GM10248 (cell line): ENCODE measurements at places on chromosomes 7 and 10.

DNA sequence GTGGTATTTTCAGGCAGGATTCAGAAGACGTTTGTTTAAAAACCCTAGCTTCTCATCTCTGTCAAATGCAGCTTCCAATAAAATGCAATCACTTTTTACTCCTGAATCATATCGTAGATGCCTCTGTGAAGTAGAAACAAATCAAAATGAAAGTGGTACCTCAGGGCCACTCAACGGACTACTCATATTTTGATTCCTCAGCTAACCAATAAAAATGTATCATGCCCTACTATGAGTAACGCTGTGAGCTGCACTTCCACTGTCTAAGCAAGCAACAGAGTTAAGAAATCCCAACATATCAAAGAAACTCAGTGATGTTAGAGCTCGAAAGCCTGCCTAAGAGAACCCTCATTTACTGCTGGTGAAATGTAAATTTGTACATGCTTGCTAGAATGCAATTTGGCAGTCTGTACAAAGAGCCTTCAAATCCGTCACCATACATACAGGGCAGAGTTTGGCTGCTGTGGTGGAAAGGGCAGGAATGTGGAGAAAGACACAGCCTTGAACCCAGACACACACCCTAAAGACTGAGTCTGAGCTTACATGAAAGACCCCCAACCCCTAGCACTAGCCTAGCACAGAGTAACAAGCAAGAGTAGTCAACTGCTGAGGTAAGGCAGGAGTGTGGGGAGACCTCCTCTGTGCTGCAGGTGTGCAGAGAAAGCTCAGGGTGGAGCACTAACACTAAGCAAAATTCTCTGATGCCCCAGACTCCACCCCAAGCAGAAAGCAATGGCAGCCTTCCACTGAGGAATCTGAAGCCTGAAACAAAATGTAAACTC, 151.5 kb downstream of the ANK3 start:
- DNase-seq = peak; percentile 46

GRCh38 chr7:93014410-93014809, 103.4 kb downstream of the SAMD9 start:
- no peak for DNase-seq

DNA sequence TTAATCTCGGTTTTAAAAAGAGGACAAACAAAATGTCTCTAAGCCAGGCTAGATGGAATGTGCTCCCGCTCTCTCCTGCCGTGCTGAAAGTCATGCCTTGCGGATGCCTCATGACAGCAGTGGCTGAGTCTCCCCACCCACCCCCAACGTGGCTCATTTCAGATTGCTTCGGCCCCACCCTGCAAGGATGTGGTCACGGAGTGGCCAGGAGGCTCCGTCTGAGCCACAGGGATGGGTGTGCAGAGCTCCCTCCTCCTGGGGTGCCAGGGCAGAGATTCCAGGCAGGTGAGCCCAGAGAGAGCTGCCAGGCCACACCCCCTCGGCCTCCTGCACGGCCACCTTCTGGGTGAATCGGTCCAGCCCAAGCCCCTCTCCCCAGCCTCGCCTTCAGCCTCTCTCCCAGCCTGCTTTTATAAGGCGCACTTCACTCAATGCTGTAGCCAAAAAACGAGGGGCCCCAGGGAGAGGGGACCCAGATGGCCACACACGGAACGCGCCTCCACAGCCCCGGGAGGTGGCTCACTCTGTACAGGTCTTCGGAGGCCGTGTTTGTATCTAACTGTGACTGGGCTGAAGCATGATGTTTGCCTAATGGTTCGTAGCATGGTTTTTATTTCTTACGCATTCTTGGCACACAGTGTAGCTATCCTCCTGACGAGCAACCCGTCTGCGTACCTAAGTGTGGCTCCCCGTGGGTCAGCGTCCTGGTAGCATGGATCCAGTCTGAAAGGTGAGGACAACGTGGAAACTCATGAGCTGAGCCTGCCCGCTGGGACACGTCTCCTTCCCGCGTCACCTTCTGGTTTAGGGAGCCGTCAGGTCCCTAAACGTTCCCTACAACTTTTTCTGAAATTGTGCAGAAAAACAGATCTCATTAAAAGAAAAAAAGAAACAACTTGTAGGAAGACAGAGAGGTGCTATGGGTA, 413.8 kb upstream of the FOXK1 start:
- DNase-seq = no peak

DNA sequence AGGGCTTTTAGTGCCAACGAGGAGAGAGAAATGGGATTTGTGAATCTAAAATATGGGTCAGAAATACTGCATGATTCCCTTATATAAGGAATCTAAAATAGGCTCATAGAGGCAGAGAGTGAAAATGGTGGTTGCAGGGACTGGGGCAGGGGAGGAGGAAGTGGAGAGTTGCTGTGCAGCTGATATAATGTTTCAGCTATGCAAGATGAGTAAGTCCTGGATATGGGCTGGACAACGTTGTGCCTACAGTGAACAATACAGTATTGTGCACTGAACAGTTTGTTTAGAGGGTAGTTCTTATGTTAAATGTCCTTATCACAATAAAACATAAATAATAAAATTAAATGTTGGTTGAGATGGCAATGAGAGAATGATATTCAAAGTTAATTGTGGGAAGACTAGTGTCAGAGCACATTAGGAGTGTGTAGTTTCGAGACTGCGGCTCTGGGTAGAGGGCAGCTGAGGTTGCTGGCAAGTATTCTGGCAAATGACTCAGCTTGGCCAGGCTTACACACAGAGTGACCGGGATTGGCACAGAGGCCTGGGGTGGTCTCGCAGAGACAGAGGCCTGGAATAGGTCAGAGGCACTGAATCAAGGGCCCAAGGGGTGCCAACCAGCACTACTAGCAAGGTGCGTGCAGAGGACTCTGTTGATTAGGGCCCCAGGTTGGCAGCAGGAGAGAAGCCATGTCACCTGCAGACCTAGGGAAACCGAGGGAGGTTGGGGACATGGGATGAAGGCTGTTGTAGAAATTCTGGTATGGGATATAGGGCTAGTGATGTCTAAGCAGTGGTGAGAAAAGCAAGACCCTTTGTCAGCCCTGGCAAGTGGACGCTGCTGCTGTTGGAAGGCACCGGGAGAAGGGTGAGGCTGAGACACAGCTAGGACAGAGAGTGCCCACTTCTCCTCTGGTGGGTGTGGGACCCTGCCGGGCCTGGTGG, 2.8 kb upstream of the DEPP1 start:
- peak; percentile 53 for DNase-seq

DNA sequence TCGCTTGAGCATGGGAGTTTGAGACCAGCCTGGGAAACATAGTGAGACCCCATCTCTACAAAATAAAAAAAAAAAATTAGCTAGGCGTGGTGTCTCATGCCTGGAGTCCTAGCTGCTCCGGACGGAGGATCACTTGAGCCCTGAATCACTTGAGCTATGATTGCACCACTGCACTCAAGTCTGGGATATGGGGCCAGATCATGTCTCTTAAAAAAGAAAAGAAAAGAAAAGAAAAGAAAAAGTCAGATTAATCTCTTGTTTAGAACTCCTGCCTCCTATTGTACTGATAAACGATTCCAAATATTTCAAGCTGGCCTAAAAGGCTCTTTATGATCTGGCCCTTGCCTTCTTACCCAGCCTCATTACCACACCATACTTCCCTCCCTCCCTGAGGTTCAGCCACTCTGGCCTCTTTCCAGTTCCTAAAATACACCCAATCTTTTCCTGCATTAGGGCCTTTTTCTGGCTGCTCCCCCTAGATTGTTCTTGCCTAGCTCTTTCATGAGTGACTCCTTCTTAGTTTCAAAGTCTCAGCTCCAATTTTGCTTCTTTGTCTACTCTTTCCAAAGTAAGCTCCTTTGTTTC, 41.7 kb downstream of the VCL start:
- DNase-seq = no peak

DNA sequence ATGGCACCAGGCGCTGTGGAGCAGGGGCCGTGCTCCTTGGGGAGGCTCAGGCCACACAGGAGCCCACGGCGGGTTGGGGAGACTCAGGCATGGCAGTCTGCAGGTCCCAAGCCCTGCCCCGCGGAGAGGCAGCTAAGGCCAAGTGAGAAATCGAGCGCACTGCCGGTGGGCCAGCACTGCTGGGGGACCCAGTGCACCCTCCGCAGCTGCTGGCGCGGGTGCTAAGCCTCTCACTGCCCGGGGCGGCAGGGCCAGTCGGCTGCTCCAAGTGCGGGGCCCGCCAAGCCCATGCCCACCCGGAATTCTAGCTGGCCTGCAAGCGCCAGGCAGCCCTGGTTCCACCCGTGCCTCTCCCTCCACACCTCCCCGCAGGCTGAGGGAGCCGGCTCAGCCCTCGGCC, 57.1 kb downstream of the COL28A1 start:
- no peak for DNase-seq

DNA sequence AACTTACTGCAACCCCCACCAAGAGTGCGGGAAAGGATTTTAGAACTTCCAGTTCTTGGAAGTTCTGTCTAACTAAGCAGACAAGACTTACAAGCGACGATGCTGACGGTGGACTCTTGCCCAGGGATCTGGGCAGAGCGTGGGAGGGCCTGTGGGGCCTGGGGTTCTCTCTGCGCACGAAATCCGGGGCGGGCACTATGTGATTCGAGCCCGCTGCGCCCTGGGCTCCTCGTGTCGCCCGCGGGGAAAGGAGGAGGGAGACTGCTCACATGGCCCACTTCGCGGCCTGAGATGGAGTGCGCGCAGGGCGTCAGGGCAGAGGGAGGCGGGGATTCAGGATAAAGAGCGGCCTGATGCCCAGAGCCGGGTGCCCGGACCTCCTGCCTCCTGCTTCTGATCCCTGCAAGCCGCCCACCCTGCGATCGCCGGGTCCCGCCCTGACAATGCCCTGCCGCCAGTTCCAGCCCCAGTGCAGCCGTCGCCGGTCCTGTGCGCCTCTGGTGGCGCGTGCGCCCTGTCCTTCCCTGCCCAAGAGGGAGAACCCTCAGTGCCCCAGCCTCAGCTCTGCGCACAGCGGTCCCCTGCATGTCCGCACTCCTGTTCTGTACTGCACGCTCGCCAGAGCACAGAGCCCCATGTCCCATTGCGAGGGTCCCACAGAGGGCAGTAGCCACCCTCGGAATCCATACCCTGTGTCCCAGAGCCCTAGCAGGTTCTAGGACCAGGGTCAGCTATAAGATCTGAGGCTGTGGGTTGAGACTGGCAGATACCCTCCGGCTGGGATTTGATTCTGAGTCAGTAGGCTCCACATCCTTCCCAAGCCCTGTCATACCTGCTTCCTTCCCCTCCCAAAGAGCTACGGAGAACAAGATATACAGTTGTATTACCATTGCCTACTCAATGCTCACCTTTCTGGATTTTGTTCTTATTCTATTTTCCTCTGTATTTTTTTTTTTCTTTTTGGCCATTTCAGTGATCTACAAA, 99.4 kb upstream of the TMEM106B start:
- no peak for DNase-seq

DNA sequence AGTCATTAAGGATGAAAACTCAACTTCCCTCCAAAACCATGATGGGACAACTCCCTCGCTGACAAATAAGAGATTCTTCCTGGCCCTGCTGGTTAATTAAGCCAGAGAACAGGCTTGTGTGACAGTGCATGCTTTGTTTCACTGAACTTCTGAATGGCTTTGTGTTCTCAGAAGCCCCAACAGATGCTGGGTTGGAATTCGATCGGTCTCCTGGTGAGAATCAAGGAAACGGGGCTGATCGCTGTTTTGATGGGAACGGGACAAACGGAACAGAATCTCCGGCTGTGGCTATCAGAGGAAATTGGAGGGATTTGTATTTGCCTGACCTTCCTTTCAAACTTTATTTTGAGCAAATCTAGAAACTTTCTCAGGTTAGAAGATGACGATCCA, 145.0 kb downstream of the RNF216 start:
- DNase-seq = no peak

- peak; percentile 49 for DNase-seq
Observed at GRCh38 chr10:92590623-92591549, 2.0 kb upstream of the KIF11 start.

DNA sequence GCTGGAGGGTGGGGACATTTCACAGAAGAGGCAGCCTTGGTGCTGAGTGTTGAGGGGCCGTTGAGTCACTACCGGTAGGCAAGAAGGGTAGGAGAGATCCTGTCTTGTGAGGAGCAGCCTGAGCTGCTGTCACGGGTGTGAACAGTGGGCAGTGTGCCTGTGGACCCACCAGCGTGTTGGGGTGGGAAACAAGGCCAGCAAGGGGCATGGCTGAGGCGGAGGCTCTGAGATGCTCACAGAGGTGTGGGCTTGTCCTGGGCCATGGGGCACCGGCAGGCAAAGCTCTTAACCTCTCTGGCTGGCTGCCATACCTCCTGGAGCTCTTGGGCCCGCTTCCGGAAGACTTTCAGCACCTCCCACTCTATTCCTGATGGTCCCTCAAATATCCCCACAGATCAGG, 33.6 kb upstream of the SMARCD3 start:
- DNase-seq = no peak

- DNase-seq = no peak
Observed at GRCh38 chr10:69315100-69315542, 36.8 kb downstream of the HK1 start.

GRCh38 chr7:48170506-48170905, 752 bp upstream of the ABCA13 start:
- no peak for DNase-seq

DNA sequence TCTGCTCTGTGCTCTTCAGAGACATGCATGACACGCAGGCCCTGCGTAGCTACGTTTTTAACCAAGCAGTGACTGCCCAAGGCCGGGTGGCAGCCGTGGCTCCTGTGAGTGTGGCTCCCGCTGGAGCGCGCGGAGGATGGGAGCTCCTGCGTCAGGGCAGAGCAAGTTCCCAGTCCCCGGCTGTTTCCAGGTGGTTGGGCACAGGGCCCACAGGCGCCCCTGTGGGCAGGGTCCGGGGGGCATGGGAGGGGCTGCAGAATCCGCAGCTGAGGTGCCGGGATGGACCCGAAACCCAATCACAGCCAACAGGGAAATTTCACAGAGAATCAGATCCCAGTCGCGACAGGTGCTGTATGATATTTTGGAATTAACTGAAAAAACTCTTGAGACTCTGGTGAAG, 9.8 kb downstream of the NKX6-2 start:
- no peak for DNase-seq

DNA sequence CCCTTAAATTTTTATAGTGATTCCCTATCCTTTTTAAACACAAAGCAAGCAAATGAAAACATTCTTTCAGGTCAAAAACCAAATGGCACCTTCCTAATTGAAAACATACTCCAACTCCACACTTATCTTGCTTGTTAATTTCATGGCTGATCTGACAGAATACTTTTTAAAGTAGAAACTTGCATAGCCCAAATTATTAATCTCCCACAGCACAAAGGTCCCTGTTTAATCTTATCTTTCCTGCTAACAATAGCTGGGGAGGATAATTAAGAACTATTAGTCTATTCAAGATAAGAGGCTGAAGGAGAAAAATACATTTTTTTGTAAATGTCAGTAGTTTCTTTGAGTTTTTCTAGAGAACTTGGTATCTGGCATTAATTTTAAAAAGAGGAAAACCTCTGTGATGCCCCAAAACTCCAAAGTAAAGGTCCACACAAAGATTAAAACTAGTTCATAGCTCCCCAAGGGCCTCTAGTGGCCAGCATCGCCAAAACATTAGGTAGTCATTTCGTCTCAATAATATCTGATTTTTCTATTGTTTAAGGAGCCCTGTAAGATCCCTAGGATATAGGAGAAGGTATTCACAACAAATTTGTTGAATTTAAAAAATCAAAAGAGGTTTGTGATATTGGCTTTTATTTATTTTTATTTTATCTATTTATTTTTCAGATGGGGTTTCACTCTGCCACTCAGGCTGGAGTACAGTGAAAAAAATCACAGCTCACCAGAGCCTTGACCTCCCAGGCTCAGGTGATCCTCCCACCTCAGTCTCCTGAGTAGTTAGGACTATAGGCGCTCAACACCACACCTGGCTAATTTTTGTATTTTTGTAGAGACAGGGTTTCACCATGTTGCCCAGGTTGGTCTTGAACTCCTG, 14.7 kb downstream of the CDNF start:
- peak; percentile 58 for DNase-seq

GRCh38 chr7:63080406-63080805, 918.2 kb upstream of the ZNF722 start:
- DNase-seq = no peak
